ENCODE measurements at places on chromosomes 11 and 22. TPM values are rescaled to one million over a fixed set of nuclear protein-coding genes. Genes with fewer than 3 reads are reported as not detected.

GRCh38 chr11:99739464-99740089 lies 718.8 kb downstream of the CNTN5 start:
- H3K4me3 ChIP-seq, result no peak overlapping the region
- DNase-seq, result peak; percentile 7
- H3K27me3 ChIP-seq, result no peaks in the 10 kb centered on the region
- no peak overlapping the region for H3K27ac ChIP-seq
- no peaks in the 10 kb centered on the region for H3K4me1 ChIP-seq

DNA sequence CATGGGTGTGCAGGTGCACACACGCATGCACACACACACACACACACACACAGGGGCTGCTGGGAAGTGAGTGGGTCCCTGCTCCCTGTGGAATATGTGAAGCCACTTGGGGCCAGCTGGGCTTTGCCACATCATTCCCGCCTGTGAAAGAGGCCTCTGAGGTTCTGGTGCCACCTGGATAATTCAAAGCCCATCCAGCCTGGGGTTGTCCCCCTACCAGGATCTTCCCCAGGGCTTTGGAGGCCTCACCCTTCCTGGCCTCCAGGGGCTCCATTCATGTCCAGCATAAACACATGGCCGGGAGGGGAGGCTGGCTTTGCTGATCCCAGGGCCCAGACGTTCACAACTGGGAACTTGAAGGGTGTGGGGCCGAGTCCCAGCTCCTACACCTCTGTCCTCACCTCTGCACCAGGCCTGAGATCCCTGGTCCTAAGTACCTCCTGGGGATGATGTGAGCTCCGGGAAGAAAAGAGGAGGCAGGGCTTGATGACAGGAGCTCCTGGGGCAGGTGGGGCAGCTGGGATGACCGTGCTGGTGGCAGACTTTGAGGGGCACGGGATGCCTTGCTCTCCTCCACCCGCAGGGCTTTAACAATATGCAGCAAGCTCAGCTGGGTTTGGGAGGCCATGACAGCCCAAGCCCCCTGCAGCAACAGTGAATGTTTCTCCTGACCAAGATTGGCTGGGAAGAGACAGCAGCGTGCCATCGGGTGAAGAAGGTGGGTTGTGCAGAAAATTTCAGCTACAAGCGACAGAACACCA lies 14.2 kb downstream of the LINC01488 start:
- no peak for DNase-seq
- no peaks in the 10 kb centered on the region for H3K27me3 ChIP-seq
- no peak overlapping the region for H3K4me3 ChIP-seq
- no peak overlapping the region for H3K27ac ChIP-seq

- no peak overlapping the region for H3K27ac ChIP-seq
- peaks cover 2% of the 10 kb centered on the region for H3K36me3 ChIP-seq
- no peaks in the 10 kb centered on the region for H3K4me1 ChIP-seq
These were observed 21.5 kb downstream of the C11orf58 start for GRCh38 chr11:16759857-16760508.

DNA sequence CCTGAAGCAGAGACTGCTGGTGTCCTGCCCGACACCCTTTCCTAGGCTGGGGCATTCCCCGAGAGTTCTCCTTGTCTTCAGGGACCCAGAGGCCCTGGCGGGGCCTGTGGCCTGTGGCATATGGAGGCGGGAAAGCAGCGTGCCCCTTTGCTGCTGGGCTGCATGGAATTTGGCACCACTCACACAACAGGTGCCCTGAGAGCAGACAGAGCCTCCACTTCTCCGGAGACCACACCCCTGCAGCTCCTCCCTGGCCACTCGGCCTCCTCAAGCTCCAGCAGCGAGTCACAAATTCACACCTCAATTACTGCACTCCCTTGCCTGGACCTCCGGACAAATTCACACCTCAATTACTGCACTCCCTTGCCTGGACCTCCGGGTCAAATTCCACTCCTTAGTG lies 1375.2 kb downstream of the TBC1D22A start:
- no peak overlapping the region for H3K27ac ChIP-seq
- no peak overlapping the region for H3K4me3 ChIP-seq
- no peak for DNase-seq
- peaks cover 2% of the 10 kb centered on the region for H3K4me1 ChIP-seq

DNA sequence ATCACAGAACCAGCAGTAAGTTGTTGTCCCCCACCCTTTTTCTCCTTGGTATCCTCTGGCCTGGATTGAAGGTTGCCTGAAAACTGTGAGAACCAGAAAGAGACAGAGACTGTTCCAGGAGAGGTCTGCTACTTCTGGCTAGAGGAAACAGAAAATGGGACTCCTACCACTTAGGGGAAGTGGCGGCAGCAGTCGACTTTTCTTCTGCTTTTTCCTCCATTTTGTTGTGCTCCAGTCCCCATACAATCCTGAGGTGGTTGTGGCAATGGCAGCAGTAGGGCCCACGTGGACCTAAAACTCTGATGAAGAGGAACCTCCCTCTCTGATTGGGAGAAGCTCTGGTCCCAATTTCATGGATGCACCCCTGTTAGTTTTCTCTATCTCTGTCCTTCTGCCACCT lies 76.0 kb upstream of the SORL1 start:
- H3K4me3 ChIP-seq, result no peak overlapping the region
- no peaks in the 10 kb centered on the region for H3K27me3 ChIP-seq
- no peak for DNase-seq
- H3K4me1 ChIP-seq, result peaks cover 7% of the 10 kb centered on the region
- H3K27ac ChIP-seq, result no peak overlapping the region

GRCh38 chr11:116499396-116500003 lies 273.3 kb downstream of the BUD13 start:
- peaks cover 11% of the 10 kb centered on the region for H3K4me1 ChIP-seq
- no peak overlapping the region for H3K27ac ChIP-seq
- DNase-seq, result peak; percentile 99
- H3K36me3 ChIP-seq, result no peaks in the 10 kb centered on the region
- no peak overlapping the region for H3K4me3 ChIP-seq
- 0 out of 2 replicates have a peak, but pooled peaks cover 4% of the 10 kb centered on the region for H3K27me3 ChIP-seq

- 0 out of 2 replicates have a peak overlapping the region, but pooled peaks have one; percentile 39 for H3K27ac ChIP-seq
- no peaks in the 10 kb centered on the region for H3K36me3 ChIP-seq
- peak; percentile 99 for DNase-seq
- peaks cover 20% of the 10 kb centered on the region for H3K4me1 ChIP-seq
These were observed 613 bp upstream of the ARHGEF17 start for GRCh38 chr11:73307323-73308002.

GRCh38 chr11:33375688-33376311 lies 118.6 kb downstream of the HIPK3 start:
- H3K4me3 ChIP-seq, result peak within 1 kb of the TSS; percentile 57
- peaks cover 4% of the 10 kb centered on the region for H3K27me3 ChIP-seq
- no peak within 1 kb of the TSS for H3K27ac ChIP-seq
- H3K4me1 ChIP-seq, result no peaks in the 10 kb centered on the region
- no peaks in the 10 kb centered on the region for H3K36me3 ChIP-seq

DNA sequence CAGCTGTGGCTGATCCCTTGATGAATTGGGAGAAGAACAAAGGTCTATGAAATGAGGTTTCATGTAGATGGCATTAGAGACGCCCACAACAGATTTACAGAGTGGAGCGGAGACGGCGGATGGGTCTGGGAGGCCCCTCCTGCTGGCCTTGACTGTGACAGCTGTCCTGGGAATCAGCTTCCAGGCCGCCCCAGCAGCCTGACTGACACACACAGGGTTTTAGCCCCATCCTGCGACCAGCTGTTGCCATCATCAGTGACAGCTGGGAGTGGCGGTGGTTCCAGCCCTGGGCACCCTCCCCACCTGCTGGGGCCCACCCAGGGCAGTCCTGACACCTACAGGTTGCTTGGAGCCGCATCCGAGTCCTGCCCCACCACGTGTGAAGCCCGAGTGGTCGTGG lies 64.0 kb upstream of the PPP6R3 start:
- no peaks in the 10 kb centered on the region for H3K36me3 ChIP-seq
- no peaks in the 10 kb centered on the region for H3K27me3 ChIP-seq
- no peaks in the 10 kb centered on the region for H3K4me1 ChIP-seq
- DNase-seq, result no peak
- no peak overlapping the region for H3K27ac ChIP-seq

GRCh38 chr11:122107566-122107965 lies 8.4 kb downstream of the BLID start:
- no peak overlapping the region for H3K27ac ChIP-seq
- H3K27me3 ChIP-seq, result no peaks in the 10 kb centered on the region
- H3K36me3 ChIP-seq, result no peaks in the 10 kb centered on the region
- DNase-seq, result no peak

GRCh38 chr22:21052715-21053459 lies 7.1 kb downstream of the LRRC74B start:
- no peaks in the 10 kb centered on the region for H3K27me3 ChIP-seq
- H3K36me3 ChIP-seq, result no peaks in the 10 kb centered on the region
- peaks cover 17% of the 10 kb centered on the region for H3K4me1 ChIP-seq
- DNase-seq, result no peak

- no peaks in the 10 kb centered on the region for H3K4me1 ChIP-seq
- H3K27ac ChIP-seq, result no peak overlapping the region
- no peak overlapping the region for H3K4me3 ChIP-seq
- no peaks in the 10 kb centered on the region for H3K36me3 ChIP-seq
These were observed 198.7 kb upstream of the LUZP2 start for GRCh38 chr11:24298146-24298545.

DNA sequence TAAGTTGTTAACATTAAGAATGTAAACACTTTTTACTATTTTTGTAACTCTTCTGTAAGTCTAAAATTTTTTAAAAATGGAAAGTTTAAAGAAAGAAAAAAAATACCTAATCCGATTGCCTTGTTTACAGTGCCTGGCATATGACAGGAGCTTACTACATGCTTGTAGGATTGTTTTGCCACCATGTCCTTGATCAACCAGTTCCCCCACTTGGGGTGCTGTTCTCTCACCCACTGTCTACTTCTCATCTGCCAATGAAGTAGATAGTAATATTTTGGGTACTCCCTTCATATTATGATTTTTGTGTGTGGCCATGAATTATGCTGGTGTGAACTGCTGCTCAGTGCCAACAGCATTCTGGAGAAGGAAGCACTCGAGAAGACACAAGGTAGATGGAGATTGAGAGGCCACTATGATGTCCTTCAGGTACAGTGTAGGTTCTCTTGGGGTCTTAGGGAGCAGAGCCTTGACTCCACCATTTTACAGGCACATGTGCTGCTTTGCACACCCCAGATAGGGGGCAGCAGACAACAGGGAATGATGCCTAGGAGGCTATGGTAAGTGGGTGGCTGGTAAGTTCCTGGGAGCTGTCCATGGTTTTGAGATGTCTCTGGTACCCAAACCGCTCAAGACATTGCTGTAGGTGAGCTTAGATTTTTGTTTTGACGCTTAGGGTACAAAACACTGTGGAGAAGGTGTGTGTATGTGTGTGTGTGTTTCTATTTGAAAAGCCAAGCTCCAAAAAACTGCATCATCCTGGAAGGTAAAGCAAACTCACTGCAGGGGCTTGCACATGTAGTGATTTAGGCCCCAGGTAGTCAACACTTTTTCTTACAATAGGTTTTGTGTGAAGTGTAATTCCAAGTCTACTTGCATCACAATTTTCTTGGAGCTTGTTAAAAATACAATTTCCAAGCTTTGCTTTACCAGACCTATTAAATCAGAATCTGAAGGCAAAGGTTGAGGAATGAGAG lies 494.5 kb upstream of the LARGE1 start:
- H3K4me1 ChIP-seq, result no peaks in the 10 kb centered on the region
- no peaks in the 10 kb centered on the region for H3K27me3 ChIP-seq
- no peaks in the 10 kb centered on the region for H3K36me3 ChIP-seq
- no peak overlapping the region for H3K27ac ChIP-seq

DNA sequence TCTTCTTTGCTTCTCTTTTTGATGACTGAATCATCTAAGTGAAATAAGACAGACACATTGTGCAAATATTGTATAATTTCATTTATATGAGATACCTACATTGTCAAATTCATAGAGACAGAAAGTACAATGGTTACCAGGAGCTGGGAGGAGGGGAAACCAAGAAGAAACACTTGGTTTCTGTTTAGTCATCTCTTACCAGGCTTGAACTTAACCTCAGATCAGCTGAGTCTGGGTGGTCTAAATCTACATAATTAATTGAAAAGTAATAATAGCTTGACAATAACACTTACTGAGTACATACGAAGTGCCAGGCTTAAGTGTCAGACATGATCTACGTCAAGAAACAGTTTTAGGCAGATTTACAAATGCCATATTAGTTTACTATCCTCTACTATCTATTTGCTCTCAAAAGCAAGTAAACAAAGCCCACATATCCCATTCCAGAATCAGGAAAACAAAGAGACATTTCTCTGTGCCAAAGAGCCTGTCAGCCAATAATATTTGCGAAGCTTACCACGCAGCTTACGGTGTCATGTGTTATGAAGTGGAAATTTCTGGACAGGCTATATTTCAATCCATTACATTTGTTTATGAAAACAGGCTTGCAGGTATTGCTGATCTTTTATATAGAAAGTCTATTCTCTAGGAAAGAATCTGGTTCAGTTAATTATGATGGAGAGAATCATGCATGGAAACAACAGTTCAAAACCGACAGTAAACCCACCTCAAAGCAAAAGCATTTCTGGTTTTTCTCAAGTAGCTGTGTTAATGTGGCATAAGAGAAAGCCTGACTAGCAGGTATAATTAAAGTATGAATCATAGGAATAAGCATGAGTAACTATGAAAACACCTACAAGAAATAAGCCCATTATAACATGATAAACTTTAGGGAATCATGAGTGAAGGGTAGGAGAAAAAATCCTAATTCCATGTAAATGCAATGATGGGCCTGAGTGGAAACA lies 2.7 kb upstream of the ARHGAP42 start:
- no peak for DNase-seq
- no peak overlapping the region for H3K27ac ChIP-seq
- H3K36me3 ChIP-seq, result no peaks in the 10 kb centered on the region
- H3K4me1 ChIP-seq, result peaks cover 4% of the 10 kb centered on the region
- no peak overlapping the region for H3K4me3 ChIP-seq

DNA sequence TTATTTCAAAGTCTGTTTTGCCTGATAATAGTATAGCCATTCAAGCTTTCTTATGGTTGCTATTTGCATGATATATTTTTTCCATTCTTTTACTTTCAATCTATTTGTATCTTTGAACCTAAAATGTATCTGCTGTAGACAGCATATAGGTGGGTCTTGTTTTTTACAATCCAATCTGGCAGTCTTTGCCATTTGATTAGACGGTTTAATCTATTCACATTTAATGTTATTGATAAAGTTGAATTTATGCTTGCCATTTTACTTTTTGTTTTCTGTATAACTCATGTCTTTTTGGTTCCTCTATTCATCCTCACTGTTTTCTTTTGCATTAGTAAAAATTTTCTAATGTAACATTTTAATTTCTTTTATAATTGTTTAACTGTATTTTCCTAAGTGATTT lies 37.4 kb downstream of the MMP20 start:
- H3K4me3 ChIP-seq, result no peak overlapping the region
- H3K27ac ChIP-seq, result no peak overlapping the region
- H3K27me3 ChIP-seq, result no peaks in the 10 kb centered on the region
- no peaks in the 10 kb centered on the region for H3K4me1 ChIP-seq
- no peaks in the 10 kb centered on the region for H3K36me3 ChIP-seq

DNA sequence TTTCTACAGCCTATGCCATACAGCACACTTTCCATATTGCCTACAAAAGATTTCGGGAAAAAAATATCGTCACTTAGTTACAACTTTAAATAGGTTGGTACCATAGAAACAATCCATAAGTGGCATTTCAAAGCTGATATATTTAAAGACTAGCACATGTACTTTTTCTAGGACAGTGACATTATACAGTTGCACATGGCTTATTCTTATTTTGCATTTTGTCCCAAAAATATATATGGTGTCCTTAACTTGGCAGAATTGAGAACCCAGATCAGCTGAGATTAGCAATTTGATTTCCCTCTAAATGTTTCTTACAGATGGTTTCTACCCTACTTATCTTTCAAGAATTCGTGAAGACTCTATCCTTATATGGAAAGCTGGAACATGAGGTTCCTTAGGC lies 3.7 kb upstream of the TFIP11 start:
- no peak overlapping the region for H3K27ac ChIP-seq
- H3K27me3 ChIP-seq, result no peaks in the 10 kb centered on the region
- no peak overlapping the region for H3K4me3 ChIP-seq

Gene CEP126
- total RNA-seq, result 1.3 TPM

Gene MYBPC3
- total RNA-seq, result not detected

Gene YPEL4
- total RNA-seq, result 0.13 TPM

Gene OR51E1
- not detected for total RNA-seq
